ENCODE measurements at places on chromosomes 2 and 18. TPM values are rescaled to one million over a fixed set of nuclear protein-coding genes. Genes with fewer than 3 reads are reported as not detected.

DNA sequence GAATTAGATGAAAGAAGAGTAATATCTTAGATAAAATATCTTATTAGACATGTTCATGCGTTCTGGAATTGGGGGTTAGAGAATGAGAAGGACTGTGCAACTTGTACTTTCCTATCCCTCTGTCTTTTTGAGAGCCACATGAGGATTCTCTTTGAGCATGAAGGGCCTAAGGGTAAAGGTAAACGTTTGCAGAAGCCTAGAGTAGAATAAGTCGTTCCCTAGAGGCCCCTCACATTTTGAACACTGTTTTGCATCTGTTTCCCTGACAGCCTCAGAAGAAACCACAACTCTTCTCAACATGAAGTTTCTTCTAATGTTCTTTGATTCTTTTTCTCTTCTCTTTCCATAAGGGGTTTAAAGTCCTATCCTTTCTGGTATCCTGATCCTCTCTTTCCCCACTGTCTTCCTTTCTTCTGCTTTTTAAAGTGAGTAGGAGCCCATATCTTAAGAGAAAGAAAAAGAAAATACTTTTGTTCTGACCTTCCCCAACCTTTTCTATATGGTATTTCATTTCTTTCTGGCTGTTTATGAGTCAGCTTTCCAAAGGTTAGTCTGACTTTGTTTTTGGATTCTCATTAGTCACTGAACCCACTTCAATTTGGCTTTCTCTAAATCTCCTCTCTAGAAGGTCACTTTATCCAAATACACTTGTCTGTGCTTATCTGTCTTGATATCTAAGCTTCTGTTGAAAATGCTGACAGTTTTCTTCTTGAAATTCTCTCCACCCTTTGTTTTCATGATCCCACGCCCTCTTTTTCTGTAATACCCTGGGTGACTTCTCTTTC, 34.8 kb downstream of the PPP1R1C start:
- H3K27ac ChIP-seq: peak overlapping the region; percentile 51
- DNase-seq: no peak
- H3K36me3 ChIP-seq: no peaks in the 10 kb centered on the region
- H3K4me3 ChIP-seq: no peak overlapping the region

DNA sequence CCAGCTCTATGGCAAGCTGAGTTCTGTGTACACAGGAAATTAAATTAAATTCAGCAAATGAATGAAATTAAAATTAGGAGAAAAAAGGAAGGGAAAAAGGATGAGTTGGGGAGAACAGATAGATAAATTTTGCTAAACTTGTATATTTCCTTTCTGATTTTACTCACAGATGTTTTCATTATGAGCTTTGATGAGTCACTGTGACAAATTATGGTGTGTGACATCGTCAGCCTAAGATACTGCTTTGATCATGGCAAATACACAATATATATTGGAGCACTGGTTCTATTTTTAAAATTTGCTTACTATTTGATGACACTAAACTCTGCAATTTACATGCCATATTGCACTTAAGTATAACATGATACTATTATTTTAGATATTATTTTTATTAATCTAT, 464.6 kb upstream of the SPHKAP start:
- no peak overlapping the region for H3K4me3 ChIP-seq
- H3K36me3 ChIP-seq: no peaks in the 10 kb centered on the region
- no peak for DNase-seq
- no peaks in the 10 kb centered on the region for H3K4me1 ChIP-seq
- H3K27me3 ChIP-seq: no peaks in the 10 kb centered on the region

DNA sequence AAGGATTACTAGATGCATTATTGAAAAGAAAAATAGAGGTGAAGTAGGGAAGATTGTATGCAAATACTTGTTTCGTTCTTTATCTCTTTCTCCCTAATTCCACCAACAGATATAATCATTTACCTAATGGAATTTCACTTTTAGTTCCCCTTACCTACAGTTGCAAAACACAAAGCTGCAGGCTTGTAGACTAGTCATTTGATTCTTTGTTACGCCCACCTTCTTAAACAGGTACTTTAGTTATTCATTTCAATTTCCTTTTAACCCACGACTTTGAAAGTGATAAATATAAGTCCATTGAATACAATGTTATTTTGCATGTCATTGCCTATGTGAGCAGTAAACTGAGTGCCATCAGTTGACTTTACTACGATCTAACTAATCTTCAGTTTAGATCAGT, 3.9 kb upstream of the HRH4 start:
- H3K4me3 ChIP-seq: no peak overlapping the region
- peaks cover 25% of the 10 kb centered on the region for H3K36me3 ChIP-seq
- H3K27me3 ChIP-seq: peaks cover 13% of the 10 kb centered on the region
- H3K27ac ChIP-seq: peak overlapping the region; percentile 12
- H3K4me1 ChIP-seq: peaks cover 27% of the 10 kb centered on the region
- DNase-seq: no peak

DNA sequence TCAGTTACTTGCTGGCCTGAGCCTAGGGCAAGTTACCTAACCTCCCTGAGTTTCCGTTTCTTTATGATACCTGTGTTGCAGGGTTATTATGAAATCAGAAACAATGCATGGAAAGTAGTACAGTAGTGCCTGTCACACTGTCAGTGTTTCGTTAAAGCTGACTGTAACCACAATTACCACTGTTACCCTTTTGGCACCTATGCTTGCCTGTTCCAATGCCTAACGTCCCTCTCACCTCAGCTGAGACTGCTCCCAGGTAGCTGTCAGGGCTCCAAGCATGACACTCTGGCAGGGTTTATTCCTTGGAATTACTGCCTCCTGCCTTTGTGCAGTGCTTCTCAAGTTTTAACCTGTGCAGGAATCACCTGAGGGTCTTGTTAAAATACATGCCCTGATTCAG, 135.2 kb upstream of the RBMS1 start:
- H3K4me1 ChIP-seq: peaks cover 7% of the 10 kb centered on the region
- H3K27ac ChIP-seq: no peak overlapping the region
- no peaks in the 10 kb centered on the region for H3K36me3 ChIP-seq
- no peak for DNase-seq
- H3K4me3 ChIP-seq: no peak overlapping the region

DNA sequence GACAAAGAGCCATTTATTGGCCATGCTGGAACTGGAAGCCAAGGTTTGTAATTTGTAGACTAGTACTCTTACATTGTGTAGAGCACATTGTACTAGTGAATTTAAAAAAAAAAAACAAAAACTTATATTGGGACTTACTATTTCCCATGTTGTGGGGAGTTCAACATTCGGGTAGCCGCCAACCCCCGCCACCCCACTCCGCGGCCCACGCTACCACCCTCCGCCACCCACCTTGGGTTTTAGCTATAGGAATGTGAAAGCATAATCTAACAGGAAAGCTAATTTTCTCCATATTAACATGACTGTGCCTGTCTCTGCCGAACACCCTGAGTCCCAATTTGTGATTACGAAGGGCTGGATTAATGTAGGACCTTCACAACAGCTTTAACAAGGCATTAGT, 275.8 kb downstream of the FIGN start:
- H3K4me1 ChIP-seq: no peaks in the 10 kb centered on the region
- no peaks in the 10 kb centered on the region for H3K27me3 ChIP-seq
- no peak overlapping the region for H3K4me3 ChIP-seq
- H3K36me3 ChIP-seq: no peaks in the 10 kb centered on the region
- no peak for DNase-seq
- H3K27ac ChIP-seq: no peak overlapping the region

- H3K27ac ChIP-seq: no peak overlapping the region
- no peaks in the 10 kb centered on the region for H3K36me3 ChIP-seq
- no peak for DNase-seq
These were observed 147.2 kb upstream of the CCDC68 start for GRCh38 chr18:55106466-55106865.

DNA sequence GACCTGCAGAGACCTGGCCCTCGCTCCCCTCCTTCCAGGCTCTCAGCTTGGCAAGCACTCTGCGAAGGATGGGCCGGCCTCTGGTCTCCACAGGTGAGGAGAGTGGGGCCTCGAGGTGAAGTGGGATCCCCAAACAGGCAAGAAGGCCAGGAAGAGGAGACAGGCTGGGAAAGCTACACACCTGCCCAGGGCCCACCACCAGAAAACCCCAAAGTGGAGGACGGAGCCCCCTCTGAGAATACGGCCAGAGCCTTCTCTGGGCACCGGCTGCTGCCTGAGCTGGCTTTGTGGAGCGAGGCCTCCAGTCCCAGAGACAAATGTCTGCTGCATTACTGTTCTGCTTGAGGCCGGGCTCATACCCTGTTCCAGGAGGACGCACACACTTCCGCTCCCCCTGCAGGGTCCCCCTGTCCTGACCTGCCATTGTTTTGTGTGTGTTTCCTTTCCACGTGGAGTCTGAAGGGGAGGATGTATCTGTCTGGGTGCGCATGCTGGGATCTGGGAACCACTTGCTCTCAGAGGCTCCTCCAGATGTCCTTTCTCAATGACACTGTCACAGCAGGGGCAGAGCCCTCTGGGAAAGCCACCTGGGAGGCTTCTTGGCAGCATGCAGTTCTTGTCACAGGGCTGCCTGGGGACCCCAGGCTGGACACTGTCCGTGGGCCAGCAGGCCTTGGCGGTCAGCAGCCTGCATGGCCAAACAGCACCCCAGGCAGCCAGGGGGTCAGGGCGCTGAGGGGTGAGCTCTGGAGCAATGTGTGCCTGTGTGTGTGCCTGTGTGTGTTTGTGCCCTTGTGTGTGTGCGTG, 20.8 kb downstream of the KCNF1 start:
- peaks cover 5% of the 10 kb centered on the region for H3K27me3 ChIP-seq
- DNase-seq: no peak
- H3K4me1 ChIP-seq: peaks cover 2% of the 10 kb centered on the region
- no peak overlapping the region for H3K4me3 ChIP-seq
- H3K27ac ChIP-seq: no peak overlapping the region
- no peaks in the 10 kb centered on the region for H3K36me3 ChIP-seq

GRCh38 chr18:63299837-63300745, 19.5 kb downstream of the BCL2 start:
- peaks cover 79% of the 10 kb centered on the region for H3K4me1 ChIP-seq
- DNase-seq: no peak
- peaks cover 85% of the 10 kb centered on the region for H3K36me3 ChIP-seq
- no peaks in the 10 kb centered on the region for H3K27me3 ChIP-seq
- peak overlapping the region; percentile 94 for H3K27ac ChIP-seq

DNA sequence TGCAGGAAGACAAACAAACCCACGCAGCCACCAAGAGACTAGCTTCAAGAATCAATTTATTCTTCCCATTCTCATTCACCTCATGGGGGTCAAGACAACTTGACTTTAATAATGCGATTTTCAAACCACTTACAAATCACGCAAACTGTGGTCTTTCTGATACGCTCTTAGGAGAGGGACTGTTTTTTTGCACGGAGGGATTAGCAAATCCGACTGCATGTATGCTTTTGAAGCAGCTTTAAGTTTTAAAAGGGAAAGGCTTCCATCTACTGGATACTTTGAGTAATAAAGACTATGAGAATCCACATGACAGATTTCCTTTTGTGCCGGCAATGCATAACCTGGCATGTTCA, 322.9 kb upstream of the KCNJ3 start:
- H3K4me3 ChIP-seq: no peak overlapping the region
- H3K27ac ChIP-seq: no peak overlapping the region
- no peaks in the 10 kb centered on the region for H3K36me3 ChIP-seq
- no peaks in the 10 kb centered on the region for H3K4me1 ChIP-seq
- DNase-seq: no peak

- peaks cover 84% of the 10 kb centered on the region for H3K4me1 ChIP-seq
- peak overlapping the region; percentile 99 for H3K27ac ChIP-seq
- peaks cover 14% of the 10 kb centered on the region for H3K36me3 ChIP-seq
- H3K27me3 ChIP-seq: no peaks in the 10 kb centered on the region
- peak; percentile 70 for DNase-seq
These were observed 51.3 kb upstream of the CAB39 start for GRCh38 chr2:230661072-230661957.

The DDX18 gene
- total RNA-seq: 128 TPM

The REG3G gene
- not detected for total RNA-seq

The PKDCC gene
- total RNA-seq: 0.11 TPM

The CDH19 gene
- not detected for total RNA-seq
